ENCODE measurements at places on chromosomes 3 and 15. TPM values are rescaled to one million over a fixed set of nuclear protein-coding genes. Genes with fewer than 3 reads are reported as not detected.

The ST8SIA2 gene
- polyA plus RNA-seq = 4.5 TPM

The TMEM89 gene
- not detected for polyA plus RNA-seq

The TPRG1 gene
- polyA plus RNA-seq = 1.6 TPM

The STRC gene
- 0.58 TPM for polyA plus RNA-seq

The DZIP3 gene
- polyA plus RNA-seq = 20.9 TPM

The SLC7A14 gene
- polyA plus RNA-seq = 0.36 TPM

The LYZL4 gene
- polyA plus RNA-seq = not detected

The ARRDC4 gene
- polyA plus RNA-seq = 20.5 TPM

The BCL2A1 gene
- polyA plus RNA-seq = 0.74 TPM

The SCAANT1 gene
- 1.4 TPM for polyA plus RNA-seq

The CCR1 gene
- polyA plus RNA-seq = 5.8 TPM

The KIF23 gene
- 70.2 TPM for polyA plus RNA-seq

The CCDC13 gene
- 2.9 TPM for polyA plus RNA-seq

The TNFAIP8L3 gene
- polyA plus RNA-seq = 4.3 TPM

The EPHB1 gene
- polyA plus RNA-seq = 3.8 TPM

The VGLL3 gene
- polyA plus RNA-seq = 16.8 TPM

The CCDC12 gene
- polyA plus RNA-seq = 42.1 TPM
